Type B pancreatic cell (in vitro differentiated cells): ENCODE measurements at places on chromosomes 1 and 21. TPM values are rescaled to one million over a fixed set of nuclear protein-coding genes. Genes with fewer than 3 reads are reported as not detected.

The ESPN gene
- total RNA-seq: 13.8 and 15.6 TPM in 2 replicates

DNA sequence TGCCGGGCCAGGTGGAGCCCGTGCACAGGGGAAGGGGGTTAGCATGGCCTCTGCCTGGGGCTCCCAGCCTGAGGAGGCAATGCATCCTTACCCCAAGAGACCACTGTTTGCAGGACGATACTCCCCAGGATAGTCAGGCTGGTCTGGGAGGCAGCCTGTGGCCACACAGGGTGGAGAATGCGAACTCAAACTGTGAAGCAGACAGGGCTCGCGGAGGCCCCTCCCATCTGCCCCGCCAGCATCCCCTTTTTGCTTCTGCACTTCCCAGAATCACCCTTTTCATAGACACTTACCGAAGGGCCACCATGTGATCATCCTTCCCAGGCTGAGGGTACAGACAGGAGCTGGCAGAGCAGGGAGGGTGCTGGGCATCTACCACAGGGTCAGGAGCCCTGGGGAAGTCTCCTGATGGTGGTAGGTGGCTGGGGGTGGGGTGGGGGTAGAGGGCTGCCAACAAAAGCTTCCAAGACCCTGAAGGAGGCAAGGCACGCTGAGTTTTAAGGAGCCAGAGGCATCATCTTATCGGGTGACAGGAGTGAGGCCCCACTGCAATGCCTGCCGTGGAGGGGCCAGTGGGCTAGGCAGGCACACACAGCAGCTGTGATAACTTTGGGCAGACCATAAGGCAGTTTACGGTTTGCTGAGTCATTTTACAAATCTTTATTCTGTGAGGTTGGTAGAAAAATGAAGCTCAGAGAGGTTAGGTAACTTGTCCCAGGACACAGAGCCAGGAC is 31.3 kb upstream of the BTG2 start:
- DNase-seq: no peak

DNA sequence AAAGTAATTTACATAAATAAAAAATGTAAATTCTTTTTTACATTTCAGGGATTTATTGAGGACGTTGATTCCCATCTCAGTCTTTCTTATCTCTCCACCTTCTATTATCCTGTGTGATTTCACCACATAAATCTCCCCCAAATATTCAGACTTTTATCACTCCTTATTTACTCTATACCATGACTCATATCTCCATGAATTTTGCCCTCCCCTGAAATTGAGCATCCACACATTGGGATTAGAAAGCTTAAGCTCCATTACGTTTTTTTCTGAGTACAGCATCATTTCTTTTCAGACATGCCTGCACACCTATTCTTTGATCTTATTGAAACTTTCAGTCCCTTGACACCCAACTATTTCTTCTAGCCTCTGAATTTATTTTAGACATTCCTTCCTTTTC is 111.2 kb downstream of the IFI44 start:
- DNase-seq: no peak

GRCh38 chr1:20149601-20150325 is 10.6 kb downstream of the PLA2G2F start:
- DNase-seq: no peak

DNA sequence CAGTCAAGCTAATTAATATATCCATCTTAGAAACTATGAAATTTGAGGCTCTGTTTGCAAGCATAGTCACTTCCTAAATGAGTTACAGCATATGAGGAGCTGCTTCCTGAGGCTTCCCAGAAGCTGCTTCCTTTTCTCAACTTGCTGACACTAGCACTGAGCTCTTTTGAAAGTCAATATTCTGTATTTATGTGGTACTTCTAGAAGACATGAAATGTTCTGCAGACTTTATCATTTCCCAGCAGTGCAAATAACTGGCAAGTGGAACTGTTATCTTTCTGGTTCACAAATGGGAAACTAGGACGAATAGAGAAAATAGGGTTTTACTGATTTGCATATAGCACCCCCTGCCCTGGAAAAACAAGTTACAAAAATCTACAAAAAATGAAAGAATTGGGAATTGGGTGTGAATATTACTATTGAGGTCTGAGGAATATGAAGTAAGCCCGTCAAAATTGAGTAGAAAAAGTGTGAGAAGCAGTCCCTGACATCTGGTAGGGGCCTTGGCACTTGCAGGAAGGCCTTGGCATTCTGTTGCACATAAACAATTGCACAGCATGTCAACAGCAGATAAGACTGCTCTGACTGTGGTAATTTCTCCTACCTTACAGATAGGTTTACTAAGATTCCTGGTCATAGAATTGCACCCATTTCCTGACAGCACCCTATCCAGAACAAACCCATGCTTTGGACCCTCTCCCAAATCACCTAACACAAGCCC is 7.1 kb downstream of the GIPC2 start:
- no peak for DNase-seq

DNA sequence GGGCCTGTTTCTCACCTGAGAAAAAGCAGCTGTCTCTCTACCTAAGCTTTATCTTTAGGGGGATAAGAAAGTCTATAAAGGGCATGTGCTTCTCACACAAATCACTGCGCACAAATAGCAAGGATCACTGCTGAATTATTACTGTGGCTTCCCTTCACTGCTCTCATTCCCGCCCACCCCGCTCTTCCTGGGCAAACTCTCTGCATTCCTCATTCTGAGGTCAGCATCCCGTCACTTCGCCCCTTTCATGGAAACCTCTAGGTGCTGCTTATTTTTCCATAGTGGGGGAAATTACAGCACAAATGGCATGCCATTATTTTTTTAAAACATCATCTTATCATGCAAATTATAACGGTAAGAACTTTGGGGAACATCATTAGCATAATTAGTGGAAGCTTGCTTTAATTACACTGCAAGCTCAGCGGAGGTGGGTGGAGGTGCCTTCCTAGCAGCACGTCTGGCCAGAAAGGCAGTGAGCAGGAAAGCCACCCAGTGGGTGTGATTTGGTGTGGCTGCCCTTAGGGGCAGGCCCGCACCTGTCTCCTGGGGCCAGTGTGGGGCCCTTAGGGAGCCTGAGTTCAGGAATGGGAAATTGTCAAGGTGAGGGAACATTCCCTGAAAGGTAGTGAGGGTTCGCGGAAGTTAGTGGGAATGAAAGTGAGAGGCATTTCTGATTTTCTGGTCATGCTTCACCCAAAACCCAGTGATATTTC is 105.9 kb downstream of the LAMC2 start:
- DNase-seq: no peak

DNA sequence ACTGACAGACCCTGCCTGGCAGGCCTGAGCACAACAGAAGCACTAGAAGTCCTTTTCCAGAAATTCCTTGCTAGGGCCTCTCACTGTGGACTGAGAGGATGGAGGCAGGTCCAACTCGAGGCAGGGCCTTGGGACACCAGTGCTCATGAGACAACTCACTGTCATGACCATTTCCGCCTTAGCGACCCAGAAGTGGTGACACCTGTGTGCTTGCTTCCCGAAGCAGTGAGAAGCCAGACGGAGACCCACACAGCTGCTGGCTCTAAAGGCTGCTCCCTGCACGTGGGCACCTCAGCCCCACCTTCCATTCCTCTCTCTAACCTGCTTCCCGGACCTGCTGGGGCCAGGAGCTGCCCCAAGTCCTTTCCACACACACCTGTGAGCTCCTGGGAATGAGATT is 33.0 kb downstream of the KCNC4 start:
- DNase-seq: no peak

GRCh38 chr21:26972192-26972591 is 5.3 kb upstream of the ADAMTS5 start:
- no peak for DNase-seq

- no peak for DNase-seq
Observed at GRCh38 chr1:180933141-180933540, 20.4 kb downstream of the KIAA1614 start.

GRCh38 chr1:70142075-70142474 is 63.3 kb downstream of the LRRC40 start:
- no peak for DNase-seq

- DNase-seq: no peak
Observed at GRCh38 chr1:61102041-61102440, 19.7 kb downstream of the NFIA start.

DNA sequence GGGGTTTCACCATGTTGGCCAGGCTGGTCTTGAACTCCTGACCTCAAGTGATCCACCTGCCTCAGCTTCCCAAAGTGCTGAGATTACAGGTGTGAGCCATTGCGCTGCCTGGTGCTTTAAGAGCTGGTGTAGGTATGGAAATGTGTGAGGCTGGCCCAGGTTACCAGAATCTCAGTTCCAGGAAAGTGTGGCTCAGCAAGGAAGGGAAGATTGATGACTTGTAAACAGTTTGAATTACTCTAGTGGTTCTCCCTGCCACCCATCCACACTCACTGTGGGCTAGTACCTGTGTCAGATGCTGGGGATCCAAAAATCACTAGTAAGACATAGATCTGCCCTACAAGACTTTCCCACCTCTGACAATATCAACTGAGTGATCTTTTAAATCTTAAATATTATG is 34.5 kb upstream of the SLC35D1 start:
- DNase-seq: no peak

DNA sequence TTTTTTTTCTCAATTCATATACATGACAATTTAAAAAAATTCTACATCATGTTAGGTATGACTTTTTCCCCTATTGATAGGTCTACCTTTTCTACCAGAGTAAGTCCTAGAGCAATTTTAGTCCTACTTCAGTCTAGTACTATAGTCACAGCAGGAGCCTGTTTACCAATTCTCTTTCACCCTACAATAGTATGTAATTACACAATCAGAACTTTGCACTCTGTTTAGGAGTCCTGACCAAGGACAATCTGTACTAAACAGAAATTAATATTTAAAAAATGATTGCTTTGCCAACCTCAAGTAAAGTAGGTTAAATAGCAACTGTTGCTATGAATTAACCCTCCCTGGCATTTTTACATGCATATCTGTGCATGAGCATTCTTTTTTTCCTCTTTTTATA is 810 bp upstream of the CYP4A11 start:
- no peak for DNase-seq

GRCh38 chr21:34008618-34009017 is 64.8 kb upstream of the MRPS6 start:
- no peak for DNase-seq

GRCh38 chr1:206721454-206721853 is 36.7 kb downstream of the MAPKAPK2 start:
- DNase-seq: no peak
